ENCODE measurements at places on chromosomes 12 and 14.

DNA sequence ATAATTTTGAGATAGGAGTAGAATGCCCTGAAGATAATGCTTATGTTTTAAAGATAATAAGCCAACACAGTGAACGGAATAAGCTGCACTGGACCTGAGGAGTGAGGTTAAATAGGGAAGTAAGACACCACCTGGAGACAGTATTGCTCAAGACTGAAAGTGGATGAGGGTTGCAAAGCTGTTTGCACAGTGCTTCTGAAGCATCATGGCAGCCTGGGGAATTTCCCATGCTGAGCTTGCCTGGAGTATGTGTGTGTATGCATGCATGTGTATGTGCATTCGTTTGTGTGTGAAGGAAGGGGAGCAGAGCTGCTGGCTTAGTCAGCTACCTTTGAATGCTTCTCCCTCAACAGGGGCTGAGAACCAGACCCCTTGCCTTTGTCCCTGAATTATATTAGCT is 35.8 kb downstream of the BHLHE41 start:
- DNase-seq, result no peak

DNA sequence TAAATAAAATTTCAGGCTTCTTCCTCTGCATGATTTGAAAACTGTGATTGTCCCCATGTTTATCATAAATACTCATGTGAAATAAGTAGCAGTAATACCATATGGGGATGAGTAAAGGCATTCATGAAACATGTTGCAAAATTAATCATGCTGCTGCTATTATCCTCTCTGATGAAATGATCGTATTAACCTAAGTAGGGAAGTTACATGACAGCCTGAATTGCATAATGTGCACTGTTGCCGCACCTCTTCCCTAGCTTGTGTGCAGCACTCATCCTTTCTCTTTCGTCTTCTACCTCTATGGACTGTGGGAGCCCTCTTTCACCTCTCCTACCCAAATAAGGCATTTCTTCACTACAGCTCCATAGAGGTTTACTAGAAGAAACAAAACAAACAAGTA is 367.6 kb downstream of the SOX5 start:
- DNase-seq, result no peak

DNA sequence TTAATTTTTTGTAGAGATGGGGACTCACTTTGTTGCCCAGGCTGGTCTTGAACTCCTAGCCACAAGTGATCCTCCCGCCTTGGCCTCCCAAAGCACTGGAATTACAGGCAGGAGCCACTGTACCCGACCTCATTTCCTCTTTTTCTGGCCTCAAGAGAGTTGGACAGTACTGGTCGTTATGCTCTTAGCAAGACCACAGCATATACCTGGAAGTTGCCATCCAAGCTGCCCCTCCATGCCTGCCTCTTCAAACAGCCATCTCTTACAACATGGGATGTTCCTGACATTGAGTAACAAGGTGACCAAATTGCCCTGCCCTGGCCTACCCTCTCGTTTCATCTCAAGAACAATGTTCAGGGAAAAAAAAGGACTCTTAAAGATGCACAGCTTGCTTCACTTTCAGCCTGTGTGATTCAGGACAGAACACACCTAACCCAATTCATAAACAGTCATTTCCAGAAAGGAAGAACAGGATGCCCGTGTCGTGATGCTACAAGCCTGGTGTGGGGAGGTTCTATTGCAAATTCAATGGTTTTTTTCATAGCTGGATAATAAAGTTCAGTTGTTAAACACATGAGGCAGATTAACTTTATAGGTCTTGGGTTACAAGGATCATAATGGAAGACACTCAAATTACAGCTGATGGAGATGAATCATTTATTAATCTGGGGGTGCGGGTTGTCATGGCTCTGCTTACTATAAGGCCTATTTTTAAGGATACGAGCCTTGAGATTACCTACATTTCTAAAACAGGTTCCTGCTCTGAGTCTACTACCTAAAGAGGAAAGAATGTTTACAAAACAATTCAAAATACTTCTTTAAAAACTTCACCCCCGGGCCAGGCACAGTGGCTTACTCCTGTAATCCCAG is 11.9 kb downstream of the GLTP start:
- no peak for DNase-seq

GRCh38 chr14:60217713-60218112 is 31.3 kb upstream of the PPM1A start:
- no peak for DNase-seq

DNA sequence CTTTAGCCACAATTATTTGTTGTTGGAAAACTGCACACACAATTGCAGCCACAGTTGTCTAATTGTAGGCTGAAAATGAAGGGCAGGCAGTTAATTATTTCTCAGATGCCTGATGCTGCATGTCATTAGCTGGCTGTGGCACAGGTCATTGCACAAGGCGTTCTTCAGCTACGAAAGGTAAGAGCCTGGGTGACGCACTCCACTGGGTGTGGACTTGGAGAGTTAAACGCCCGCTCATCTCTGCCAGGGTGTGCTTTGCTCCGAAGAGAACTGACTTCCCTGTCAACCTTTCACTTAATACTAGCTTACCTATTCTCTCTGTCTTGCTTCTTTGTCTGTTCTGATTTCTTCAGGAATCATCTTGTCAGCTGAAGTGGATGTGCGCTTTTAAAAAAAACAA is 91.4 kb upstream of the CPM start:
- peak; percentile 28 for DNase-seq

- no peak for DNase-seq
Measured at GRCh38 chr12:124706363-124706762, 139.0 kb upstream of the NCOR2 start.

GRCh38 chr12:24617471-24617870 is 331.4 kb downstream of the BCAT1 start:
- DNase-seq, result no peak

- DNase-seq, result no peak
Measured at GRCh38 chr14:95523815-95524448, 7.5 kb upstream of the SYNE3 start.

DNA sequence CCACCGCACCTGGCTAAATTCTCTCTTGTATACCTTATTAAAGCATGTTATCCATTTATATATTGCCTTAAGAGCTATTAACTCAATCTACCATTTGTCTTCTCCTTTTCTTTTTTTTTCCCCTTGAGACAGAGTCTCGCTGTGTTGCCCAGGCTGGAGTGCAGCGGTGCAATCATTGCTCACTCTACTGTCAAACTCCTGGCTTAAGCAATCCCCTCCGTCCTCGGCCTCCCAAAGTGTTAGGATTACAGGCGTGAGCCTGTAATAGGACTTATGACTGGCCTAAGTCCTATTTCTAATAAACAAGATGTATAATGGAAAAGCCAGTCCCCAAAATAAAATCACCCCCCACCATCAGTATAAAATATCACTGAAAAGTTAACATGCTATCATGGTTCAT is 14.4 kb downstream of the SNX6 start:
- DNase-seq, result no peak

GRCh38 chr12:55172686-55173085 is 46.5 kb downstream of the OR9K2 start:
- DNase-seq, result no peak

DNA sequence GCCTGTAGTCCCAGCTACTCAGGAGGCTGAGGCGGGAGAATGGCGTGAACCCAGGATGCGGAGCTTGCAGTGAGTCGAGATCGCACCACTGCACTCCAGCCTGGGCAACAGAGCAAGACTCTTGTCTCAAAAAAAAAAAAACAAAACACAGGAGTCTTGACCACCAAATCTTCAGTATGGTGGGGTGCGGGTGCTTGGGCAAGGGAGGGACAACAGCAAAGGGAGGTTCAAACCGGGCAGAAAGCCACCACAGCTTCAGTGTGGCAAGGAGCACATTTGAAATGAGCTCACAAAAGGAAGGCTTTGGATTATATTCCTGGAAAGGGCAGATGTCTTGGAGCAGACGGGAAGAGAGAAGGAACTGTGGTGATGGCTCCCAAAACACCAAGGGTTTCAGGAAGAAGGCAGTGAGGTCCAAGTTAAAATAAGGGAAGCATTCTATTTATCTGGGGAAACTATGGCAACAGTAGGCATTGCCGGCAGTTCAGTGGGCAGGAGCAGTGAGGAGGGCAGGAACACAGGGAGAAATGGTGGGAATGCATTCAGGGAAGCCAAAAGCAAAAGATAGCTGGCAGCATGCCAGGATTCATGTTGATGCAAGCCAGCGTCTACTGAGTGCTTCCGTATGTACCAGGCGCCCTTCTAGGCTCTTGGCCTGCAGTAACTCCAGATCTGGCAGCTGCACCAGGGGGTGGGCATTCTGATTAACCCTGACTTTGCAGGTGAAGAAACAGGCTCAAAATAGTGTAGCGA is 51.0 kb upstream of the SRSF5 start:
- DNase-seq, result no peak

DNA sequence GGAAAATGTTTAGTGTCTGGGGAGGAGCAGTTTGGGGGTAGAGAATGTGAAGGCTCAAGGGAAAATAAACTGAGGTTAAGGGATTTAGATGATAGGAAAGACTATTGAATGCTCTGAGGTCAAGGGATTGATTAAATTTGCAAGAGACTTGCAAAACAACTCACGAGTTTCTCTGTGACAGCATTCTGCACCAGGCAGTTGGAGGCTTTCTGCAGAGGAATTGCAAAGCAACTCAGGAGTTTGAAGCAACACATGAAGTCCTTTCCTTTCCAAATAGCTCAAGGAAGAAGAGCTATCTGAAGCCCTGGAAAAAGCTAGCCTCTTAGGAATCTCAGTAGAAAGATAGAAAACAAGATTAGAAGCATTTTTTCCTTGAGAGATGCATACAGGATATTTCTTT is 23.9 kb downstream of the SLC7A8 start:
- DNase-seq, result no peak

GRCh38 chr12:614411-614970 is 48.8 kb downstream of the NINJ2 start:
- DNase-seq, result peak; percentile 38

GRCh38 chr14:105475269-105476096 is 862 bp downstream of the CRIP2 start:
- DNase-seq, result no peak

- DNase-seq, result peak; percentile 28
Measured at GRCh38 chr14:65302571-65303189, 109.8 kb upstream of the FUT8 start.

DNA sequence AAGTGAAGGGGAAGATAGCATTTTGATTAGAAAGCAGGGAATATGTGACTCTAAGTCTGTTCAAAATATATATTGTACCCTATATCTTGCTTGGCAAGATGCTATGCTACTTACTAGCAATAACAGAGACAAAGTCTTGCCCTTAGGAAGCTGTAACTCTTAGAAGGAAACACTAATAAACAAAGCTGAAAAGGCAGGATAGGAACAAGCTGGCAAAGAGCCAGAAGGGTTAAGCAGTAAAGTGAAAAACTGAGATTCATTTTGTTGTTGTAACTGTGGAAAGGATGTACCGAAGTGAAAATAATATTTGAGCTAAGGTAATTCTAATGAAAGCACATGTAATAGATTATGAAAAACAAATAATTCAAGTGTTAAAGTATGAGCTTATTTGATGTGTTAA is 527.1 kb upstream of the FLRT2 start:
- DNase-seq, result no peak

DNA sequence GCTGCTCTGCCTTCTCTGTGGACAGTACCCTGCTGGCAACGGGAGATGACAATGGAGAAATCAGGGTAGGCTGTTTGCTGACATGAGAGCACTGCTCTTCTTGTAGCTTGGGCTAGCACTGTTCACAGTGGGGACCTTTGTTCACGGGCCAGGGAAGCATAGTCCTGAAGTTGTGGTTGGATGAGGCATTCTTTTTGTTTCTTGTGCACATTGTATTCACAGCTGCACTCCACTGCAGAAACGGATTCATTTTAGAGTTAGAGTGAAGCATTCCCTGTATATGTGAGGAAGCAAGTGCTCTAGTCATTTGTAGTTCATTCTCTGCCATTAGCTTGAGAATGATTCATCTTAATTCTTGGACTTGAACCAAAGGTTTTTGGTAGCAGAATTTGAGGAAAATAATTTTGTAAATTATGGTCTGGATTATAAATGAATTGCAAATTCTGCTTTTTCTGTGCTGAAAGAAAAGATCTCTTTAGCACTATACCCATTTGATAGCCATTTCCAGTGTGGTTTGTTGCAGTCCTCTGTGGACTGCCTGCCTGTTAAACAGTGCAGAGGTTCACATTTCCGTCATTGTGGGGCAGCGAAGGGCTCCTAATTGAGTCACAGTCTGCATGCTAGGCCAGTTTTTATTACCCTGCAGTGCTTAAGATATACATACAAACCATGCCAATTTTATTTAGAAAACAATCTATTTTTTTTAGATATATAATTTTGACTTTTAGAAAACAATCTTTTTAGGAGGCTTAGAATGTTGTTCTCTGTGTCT is 80.6 kb downstream of the APAF1 start:
- DNase-seq, result peak; percentile 78

GRCh38 chr12:29208060-29208459 is 59.0 kb downstream of the FAR2 start:
- DNase-seq, result no peak

DNA sequence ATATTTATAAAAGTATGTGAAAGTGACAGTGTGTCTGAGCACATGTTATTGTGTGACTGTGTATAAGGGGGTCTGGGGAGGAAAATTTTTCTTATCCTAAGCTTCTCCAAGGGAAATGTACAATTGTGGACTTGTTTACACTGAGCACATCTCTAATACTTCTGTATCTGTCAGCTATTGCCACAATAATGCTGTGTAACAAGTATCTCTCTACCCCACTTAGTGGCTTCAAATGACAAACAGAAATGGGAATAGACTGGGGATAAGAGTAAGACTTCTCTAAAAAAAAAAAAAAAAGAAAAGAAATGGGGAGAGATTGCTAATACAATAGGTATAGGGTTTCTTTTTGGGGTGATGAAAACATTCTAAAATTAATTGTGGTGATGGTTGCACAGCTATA is 44.3 kb upstream of the CCDC63 start:
- no peak for DNase-seq

DNA sequence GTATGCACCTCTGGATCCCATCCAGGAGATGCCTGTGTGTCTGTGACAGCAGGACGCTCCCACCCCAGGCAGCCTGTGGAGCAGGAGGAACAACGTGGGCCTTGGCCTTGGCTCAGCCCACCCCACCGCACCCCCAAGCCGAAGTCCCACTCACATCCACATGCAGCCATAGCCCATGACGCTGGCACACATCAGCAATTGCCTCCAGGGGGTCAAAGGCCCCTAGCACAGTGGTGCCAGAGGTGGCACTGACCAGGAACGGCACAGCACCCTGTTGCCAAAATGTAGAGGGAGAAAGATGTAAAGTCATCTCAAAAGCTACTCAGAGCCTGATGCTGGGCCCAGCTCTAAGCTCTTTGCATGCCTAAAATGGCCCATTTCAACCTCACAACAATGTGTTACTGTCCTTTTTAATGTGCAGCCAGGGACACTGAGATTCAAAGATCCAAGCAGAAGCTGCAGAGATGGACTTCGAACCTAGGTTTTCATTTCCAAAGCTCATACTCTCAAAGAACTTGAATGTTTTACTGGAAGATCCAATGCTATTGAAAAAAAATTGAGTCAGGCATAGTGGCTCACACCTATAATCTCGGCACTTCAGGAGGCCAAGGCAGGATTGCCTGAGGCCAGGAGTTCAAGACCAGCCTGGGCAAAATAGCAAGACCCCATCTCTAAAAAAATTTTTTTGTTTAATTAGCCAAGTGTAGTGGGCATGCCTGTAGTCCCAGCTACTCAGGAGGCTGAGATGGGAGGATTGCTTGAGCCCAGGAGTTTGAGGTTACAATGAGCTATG is 19.2 kb upstream of the ZNF740 start:
- DNase-seq, result no peak
